ENCODE measurements at places on chromosomes 3 and 15.

GRCh38 chr3:157170861-157171260, 10.9 kb upstream of the CCNL1 start:
- DNase-seq, result no peak

- no peak for DNase-seq
Measured at GRCh38 chr3:112847692-112848091, 1.0 kb upstream of the CD200R1L start.

GRCh38 chr3:53255423-53255774, 423 bp downstream of the TKT start:
- DNase-seq, result no peak

DNA sequence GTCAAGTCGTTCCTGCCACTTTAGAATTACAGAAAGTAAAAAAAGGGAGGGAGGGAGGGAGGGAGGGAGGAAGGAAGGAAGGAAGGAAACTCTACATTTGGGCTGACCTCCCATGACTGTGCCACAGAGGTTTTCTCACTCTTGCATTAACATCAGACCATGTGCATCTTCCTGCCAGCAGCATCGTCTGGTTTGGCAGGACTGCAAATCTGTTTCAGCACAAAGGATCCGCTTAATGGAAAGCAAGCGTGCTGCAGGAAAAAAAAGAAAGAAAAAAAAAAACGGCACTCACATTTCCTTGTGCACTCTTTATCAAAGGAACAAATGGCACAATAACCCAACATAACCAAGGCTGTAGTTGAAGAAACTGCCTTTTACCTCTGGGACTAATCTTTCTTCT, 148.8 kb upstream of the HES1 start:
- DNase-seq, result no peak

DNA sequence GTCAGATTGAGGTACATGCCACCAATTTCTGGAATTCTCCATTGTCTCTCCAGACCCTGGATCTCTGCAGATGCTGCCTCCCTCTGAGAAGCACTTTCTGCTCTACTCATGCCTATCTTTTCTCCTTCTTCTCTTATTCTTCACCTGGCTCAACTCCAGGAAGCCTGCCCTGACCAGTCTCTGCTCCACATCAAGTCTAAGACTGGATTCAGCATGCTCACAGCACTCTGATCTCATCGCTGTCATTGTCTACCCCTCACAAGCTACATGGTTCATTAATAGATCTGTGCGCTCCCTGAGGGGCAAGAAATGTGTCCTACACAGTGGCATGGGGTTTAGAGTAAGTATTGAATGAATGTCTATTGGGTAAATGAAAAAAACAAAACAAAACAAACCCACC, 38.7 kb downstream of the CCR4 start:
- DNase-seq, result no peak

GRCh38 chr15:90161950-90162361, 39.2 kb upstream of the SEMA4B start:
- no peak for DNase-seq

Measured in BE2C (cell line).